WTC11 (cell line): ENCODE measurements at places on chromosomes 1 and 21. TPM values are rescaled to one million over a fixed set of nuclear protein-coding genes. Genes with fewer than 3 reads are reported as not detected.

The COL16A1 gene
- total RNA-seq: 8.8 to 11.0 TPM (median 9.6 TPM) in 3 replicates

GRCh38 chr1:90840352-90840751, 123.2 kb upstream of the BARHL2 start:
- DNase-seq: no peak

The TMEM82 gene
- total RNA-seq: 0.48 to 1.4 TPM (median 0.94 TPM) in 3 replicates

DNA sequence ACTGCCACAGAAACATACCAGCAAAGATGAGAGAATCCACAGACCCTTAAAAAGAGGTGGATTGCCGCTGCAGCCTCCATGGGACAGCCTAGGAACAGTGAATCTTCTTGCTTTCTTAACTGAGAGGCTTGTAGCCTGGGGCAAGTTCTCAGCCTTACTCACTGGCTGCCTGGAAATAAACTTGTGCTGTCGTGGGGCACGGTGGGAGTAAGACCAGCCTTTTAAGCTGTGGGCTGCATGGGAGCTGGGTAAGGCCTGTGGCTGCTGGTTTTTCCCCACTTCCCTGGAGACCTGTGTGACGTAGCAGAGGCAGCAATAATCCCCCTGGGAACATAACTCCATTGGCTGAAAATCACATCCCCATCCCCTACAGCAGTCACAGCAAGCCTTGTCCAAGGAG, 30.8 kb downstream of the CD2 start:
- DNase-seq: no peak

DNA sequence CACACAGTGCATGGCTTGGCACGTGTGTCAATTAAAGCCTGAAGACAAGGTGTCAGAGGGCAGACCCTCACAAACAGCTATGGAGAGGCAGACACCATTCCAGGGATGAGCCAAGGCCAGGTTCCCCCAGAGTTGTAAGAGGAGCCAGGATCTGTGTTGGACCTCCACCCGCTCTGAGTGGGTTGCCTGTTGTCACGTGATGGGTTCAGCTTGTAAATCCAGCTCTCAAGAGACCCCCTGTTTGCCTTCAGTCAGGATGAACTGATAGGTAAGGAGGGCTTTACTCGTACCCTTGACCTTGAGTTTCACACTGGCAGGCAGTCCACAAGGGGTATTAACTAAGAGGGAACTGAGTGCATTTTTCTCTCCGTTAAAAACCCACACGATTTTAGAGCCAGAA, 27.7 kb upstream of the KCND3 start:
- DNase-seq: no peak
